ENCODE measurements at places on chromosomes 6 and 20. TPM values are rescaled to one million over a fixed set of nuclear protein-coding genes. Genes with fewer than 3 reads are reported as not detected.

Gene ME1
- total RNA-seq = 0.36 TPM

Gene MTFR2
- 24.2 TPM for total RNA-seq

Gene LYRM2
- total RNA-seq = 25.5 TPM

Gene LGSN
- total RNA-seq = not detected

Gene PLTP
- 9.5 TPM for total RNA-seq

Gene SAYSD1
- 12.9 TPM for total RNA-seq

Gene HCRTR2
- not detected for total RNA-seq

Gene RNF144B
- total RNA-seq = 2.1 TPM

Gene ADGRB3
- total RNA-seq = not detected

Gene NRSN1
- total RNA-seq = not detected

Gene MCM8
- 46.8 TPM for total RNA-seq

Gene CFB
- total RNA-seq = 0.82 TPM

Gene EFCAB8
- 0.24 TPM for total RNA-seq

Gene GDAP1L1
- not detected for total RNA-seq

Gene PTK6
- total RNA-seq = 0.78 TPM

Gene ATP5F1E
- 82.2 TPM for total RNA-seq

Gene ELOVL2
- total RNA-seq = not detected

Gene ANKRD6
- 4.0 TPM for total RNA-seq

Gene SEMG1
- total RNA-seq = not detected

Gene VPS52
- total RNA-seq = 32.7 TPM

Gene PGM3
- total RNA-seq = 24.6 TPM

Gene DEFB132
- total RNA-seq = not detected

Gene TFAP2D
- not detected for total RNA-seq

Gene PRKN
- 1.00 TPM for total RNA-seq

Gene SOD2
- total RNA-seq = 108 TPM

Gene PI16
- 1.1 TPM for total RNA-seq

Gene PM20D2
- total RNA-seq = 8.9 TPM

Gene HUS1B
- 1.1 TPM for total RNA-seq

Gene PACRG
- total RNA-seq = not detected

Gene ZNFX1
- total RNA-seq = 45.3 TPM

Gene NCOA6
- 19.6 TPM for total RNA-seq

Measured in activated CD4-positive, alpha-beta memory T cell treated with anti-CD3 and anti-CD28 coated beads for 36 hours (primary cell).